ENCODE measurements at places on chromosomes 12 and 14. TPM values are rescaled to one million over a fixed set of nuclear protein-coding genes. Genes with fewer than 3 reads are reported as not detected.

SMIM41 gene
- total RNA-seq: not detected

GPR137C gene
- total RNA-seq: 2.3 TPM

PRH1 gene
- total RNA-seq: 7.0 TPM

TMEM117 gene
- total RNA-seq: 0.90 TPM

- no peak for DNase-seq
These were observed 201.1 kb upstream of the LRIG3 start for GRCh38 chr12:59121451-59121850.

DNA sequence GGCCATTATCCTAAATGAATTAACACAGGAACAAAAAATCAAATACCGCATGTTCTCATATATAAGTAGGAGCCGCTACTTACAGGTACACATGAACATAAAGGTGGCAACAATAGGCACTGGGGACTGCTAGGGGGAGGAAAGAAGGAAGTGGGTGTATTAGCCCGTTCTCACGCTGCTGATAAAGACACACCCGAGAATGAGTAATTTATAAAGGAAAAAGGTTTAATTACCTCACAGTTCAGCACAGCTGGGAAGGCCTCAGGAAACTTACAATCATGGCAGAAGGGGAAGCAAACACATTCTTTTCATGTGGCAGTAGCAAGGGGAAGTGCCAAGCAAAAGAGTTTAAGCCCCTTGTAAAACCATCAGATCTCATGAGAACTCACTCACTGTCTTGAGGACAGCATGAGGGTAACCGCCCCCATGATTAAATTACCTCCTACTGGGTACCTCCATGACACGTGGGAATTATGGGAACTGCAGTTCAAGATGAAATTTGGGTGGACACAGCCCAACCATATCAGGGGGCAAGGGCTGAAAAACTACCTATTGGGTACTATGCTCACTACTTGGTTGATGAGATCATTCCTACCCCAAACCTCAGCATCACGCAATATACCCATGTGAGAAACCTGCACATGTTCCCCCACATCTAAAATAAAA lies 16.4 kb upstream of the MIA2 start:
- no peak for DNase-seq

DNA sequence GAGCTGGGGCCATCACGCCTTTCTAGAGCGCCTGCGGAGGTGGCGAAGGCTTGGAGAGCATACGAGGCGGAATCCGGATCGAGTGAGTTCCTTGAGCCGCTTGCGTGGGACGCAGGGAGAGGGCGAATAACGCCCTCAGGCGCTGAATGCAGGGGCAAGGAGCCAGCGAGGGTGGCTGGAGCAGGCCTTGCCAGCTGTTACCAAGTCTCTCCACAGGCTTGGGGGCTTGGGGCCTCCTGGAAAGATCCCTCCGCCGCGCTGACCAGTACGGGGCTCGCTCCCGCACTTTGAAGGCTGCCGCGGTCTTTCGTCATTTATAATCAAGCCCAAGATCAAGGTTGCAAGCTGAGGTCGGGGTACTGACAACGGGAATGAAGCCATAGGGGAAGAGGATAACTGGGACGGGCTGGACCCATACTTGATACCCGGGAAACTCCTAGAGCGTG lies 1.2 kb downstream of the FLRT2 start:
- DNase-seq: peak; percentile 70

DNA sequence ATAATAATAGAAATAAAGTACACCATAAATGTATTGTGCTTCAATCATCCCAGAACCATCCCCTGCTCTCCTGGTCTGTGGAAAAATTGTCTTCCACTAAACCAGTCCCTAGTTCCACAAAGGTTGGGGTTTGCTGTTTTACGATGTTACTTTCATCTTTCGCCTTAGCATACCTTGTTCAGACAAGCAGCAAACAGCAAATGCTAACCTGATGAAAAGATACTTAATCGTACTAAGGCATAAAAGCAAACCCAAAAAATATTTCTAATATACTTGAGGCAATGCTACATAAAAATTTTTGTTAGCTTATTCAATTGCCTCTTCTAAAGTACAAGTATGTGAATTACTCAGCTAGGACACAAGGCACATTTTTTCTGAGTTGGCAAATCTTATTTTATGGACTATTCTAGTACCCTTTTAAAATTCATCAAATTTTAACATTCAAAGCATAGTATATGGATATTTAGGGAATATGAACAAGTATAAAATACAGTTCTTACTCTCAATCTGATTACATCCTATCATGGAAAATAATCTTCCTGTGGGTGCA lies 97.1 kb upstream of the PLEKHG7 start:
- DNase-seq: no peak

- DNase-seq: no peak
These were observed 90.1 kb downstream of the SLC6A15 start for GRCh38 chr12:84822525-84822924.

DNA sequence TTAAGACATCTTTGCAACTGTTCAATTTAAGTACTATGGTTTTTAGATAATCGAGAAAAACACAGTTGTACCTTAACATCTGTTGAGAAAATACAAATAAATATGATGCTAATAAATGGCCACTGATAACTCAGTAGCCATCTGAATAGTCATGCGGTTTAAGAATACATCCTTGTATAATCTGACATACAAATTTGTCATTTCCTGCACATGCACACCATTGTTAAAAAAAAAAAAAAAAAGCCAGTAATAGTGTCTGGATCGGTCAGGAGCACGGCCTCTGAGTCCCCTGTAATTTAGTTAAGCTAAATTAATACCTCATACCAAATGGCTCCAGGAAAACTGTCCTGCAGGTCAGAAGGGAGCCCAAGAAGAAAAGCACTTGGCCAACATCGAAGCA lies 16.8 kb downstream of the RFC5 start:
- no peak for DNase-seq

DNA sequence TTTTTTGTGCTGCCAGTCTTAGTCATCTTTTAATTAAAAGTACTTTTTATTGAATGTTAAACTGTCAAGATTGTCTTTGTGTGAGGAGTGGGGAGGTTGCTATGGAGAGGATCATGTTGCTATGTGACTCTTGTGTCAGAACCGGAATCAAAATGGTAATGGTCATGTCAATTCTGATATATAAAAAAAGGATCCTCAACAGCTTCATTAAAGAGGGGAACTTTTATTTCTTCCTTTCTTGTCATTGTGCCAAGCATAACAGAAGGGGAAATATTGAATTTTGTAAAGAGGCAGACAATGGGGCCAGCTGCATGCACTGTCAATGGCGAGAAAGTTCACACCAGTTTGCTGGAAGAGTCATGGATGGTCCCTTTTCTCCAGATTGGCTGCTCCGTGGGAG lies 564.8 kb downstream of the VRK1 start:
- no peak for DNase-seq

GRCh38 chr14:63076488-63076887 lies 31.2 kb upstream of the KCNH5 start:
- no peak for DNase-seq

DNA sequence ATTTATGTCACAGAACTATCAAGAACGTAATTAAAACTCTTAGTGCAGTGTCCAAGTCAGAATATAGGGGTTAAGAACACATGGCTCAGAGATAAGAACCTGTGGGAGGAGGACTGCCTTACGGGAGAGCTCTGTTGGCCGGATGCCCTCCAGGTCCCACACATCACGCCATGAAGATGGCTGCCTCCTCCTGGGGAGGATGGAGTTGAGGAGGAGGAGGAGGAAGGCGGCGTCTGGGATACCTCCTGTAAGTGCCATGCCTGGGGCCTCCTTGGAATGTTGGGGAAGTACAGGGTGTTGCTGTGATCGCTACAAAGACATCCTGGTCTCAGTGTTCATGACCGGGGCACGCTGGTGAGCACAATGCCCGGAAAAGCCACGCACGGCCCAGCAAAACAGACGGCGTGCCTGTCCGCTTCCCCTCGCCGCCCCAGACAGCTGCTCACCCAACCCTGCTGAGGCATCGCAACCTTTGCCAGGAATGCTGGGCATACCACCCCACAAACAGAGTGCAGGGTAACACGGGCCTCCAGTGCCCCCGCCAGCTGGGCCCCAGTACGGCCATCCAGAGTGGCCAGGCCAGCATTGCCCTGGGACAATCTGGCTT lies 28.7 kb upstream of the CD9 start:
- no peak for DNase-seq

- DNase-seq: peak; percentile 92
These were observed 588 bp upstream of the GRIN2B start for GRCh38 chr12:13981990-13982389.
